ENCODE measurements at places on chromosomes 13 and 19.

- no peak for DNase-seq
These were observed 159.1 kb downstream of the DLEU7 start for GRCh38 chr13:50684366-50684765.

DNA sequence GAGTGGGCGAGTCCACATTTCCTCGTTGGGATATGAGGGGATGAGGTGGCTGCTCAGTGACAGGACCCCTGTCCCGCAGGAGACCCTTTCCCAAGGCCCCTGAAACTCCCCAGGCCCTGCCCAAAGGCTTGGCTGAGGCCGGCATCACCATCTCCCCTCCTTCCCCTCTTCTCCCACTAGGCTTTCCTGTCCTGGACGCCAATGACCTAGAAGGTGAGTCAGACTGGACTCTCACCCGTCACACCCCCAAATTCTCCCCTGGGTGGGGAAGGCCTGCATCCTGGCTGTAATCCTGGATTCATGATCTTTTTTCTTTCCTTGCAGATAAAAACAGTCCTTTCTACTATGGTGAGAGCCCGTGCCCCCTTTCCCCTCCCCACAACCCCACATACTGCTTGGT, 5.3 kb downstream of the FXYD3 start:
- no peak for DNase-seq

DNA sequence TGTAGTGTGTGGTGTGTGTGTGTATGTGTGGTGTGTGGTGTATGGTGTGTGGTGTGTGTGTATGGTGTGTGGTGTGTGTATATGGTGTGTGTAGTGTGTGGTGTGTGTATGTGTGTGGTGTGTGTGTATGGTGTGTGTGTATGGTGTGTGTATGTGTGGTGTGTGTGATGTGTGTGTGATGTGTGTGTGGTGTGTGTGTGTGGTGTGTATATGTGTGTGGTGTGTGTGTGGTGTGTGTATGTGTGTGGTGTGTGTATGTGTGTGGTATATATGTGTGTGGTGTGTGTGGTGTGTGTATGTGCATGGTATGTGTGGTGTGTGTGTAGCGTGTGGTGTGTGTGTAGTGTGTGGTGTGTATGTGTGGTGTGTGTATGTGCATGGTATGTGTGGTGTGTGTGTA, 1.7 kb downstream of the ATP12A start:
- no peak for DNase-seq

DNA sequence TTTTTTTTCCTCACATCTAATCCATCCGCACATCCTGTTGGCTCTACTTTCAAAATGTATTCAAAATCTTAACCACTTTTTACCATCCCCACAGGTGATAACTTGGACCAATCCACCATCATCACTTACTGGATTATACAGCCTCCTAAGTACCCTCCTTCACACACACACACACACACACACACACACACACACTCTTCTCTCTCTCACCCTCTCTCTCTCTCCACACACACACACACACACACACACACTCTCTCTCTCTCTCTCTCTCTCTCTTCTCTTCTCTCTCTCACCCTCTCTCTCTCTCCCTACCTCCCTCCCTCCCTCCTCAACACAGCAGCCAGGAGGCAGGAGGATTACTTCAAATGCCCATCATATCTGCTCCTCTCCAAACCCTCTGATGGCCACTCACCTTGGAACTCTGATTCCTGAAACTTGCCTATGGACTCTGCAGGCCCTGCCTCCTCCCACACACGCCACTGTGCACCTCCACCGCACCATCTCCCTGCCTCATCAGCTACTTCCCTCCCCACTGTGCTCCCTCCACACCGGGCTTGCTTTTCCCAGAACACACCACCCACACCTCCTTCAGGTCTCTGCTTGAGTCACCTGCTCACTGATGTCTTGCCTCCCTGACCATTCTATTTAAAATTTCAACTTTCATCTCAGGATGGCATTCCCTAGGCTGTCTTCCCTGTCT, 39.7 kb downstream of the RCBTB2 start:
- DNase-seq: no peak

- no peak for DNase-seq
These were observed 9.0 kb upstream of the TNFRSF19 start for GRCh38 chr13:23561261-23561660.

GRCh38 chr19:30877661-30878113, 471.5 kb downstream of the TSHZ3 start:
- DNase-seq: no peak

GRCh38 chr13:64674126-64674525, 2556.0 kb downstream of the PCDH9 start:
- DNase-seq: no peak

GRCh38 chr13:20394506-20394905, 131.2 kb downstream of the CRYL1 start:
- DNase-seq: no peak

GRCh38 chr13:50124536-50125303, 109.5 kb downstream of the KCNRG start:
- DNase-seq: no peak

DNA sequence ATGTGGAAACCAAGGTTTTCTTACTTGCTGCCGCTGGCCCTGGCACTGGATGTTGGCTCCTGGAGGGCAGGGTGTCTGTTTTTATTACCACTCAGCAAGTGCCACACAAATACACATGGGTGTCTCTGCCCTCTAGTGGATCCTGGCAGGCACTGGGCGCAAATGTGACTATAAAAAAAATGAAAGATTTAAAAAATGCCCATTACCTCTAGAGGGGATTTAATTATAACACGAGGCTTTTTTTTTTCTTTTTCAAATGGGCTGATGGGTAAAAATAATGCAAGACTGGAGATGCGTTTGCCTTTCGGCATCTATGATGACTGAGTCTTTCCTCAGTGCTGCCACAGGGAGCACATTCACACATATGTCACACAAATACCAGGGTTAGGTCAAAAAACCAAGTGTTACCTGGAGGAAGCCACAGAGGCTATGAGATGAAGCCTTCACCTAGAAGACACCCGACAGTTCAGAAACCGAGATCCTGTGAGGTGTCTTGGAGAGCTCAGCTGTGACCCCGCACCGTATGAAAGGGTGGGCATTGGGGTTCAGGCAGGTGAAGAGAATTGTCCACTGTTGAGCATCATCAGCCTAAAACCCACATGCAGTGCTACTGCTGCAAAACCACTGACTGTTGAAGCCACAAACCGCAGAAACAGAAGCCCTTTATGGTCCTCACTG, 25.7 kb downstream of the CHAMP1 start:
- DNase-seq: no peak

DNA sequence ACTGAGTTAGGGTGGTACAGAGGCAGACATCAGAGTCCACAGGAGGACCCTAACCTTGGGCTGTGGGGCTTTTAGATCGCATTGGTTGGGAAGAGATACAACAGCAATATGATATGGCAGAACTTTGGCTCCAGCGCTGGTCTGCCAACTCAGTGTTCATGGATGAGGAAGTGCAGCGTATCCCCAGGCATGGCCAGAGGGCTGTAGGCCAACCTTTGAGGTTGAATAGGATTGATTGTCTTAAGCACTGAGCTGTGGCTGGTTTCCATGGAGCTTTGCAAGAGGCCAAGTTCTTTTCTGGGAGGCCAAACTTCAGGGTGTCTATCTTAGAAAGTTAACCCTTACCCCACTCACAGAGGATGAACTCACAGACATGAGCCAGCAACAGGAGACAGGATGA, 144.1 kb upstream of the TMTC4 start:
- DNase-seq: no peak

DNA sequence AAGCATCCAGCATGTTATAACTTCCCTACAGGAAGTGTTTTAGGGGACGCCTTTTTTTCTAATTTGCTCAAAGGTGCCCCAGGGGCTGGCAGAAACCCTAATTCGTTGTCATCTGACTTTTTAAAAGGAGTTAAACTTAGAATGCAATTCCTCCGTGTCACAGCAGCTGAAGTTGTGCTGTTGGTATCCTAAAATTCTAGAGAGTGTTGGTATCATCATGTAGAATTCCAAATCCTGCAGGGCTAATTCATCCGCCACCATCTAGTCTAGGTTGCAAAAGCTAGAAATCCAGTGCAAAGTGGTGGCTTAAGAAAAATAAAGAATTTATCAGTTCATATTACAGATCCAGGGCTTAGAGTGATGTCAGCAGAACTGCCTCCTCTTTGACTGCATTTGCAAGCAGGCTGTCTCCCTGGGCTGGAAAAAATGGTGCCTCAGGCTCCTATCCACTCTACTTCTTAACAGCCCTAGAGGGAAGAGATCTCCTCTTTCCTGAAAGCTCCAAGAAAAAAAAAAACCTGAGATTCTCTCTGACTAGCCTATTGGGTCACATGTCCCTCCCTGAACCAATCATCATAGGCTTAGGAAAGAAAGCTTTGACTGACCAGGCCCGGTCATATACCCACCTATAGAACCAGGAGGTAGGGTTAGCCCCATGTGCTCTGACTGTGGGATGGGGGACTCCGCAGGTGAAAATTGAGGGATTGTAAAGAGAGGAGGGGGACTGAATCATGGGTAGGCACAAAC, 73.0 kb downstream of the MAP4K1 start:
- no peak for DNase-seq

GRCh38 chr13:78478183-78478582, 125.2 kb downstream of the POU4F1 start:
- DNase-seq: no peak

DNA sequence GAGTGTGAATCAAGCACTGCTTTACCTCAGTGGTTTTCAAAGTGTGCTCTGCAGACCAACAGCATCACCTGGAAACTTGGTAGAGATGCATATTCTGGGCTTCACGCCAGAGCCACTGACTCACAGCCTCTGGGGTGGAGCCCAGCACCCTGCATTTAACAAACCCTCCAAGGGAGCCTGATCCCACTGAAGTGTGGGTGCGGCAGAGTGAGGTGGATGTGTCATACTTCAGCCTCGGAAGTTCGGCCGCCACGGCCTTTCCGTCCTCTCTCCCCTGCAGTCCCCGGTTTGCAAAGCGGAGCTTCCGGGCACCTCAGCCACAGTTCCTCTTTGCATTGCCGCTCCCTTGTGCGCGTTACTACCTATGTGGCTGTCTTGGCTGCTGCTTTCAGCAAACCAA, 33.3 kb upstream of the MICU2 start:
- DNase-seq: no peak

GRCh38 chr19:50851620-50852019, 3.1 kb upstream of the KLK3 start:
- DNase-seq: no peak

GRCh38 chr19:29404015-29404414, 121.8 kb upstream of the VSTM2B start:
- DNase-seq: no peak

DNA sequence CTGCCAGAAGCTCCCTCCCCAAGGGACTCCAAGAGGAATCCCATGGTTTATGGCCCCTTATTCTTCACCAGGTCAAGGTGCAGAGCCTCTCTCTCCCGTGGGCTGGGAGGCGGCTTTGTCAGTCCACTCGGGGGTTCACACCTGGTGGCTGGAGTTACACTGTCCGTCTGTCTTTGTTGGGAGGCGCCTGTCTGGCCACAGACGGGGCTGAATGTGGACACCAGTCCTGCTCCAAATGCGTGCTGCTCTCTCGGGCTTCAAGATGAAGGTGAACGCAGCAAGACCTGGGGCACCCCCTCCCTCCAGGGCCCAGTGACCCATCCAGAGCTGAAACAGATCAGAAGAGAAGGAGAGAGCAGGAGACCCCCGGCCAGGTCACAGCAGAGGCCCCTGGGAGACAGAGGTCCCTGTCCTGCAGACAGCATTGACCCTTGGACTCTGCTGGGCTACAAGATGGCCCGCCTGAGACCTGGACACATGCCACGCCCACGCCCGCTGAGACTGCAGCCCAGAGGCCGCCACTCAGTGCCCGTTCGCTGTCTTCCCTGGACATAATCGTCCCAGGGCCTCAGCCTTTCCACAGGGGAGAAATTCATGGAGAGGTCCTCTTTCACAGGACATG, 29.9 kb upstream of the TUBGCP3 start:
- DNase-seq: no peak

DNA sequence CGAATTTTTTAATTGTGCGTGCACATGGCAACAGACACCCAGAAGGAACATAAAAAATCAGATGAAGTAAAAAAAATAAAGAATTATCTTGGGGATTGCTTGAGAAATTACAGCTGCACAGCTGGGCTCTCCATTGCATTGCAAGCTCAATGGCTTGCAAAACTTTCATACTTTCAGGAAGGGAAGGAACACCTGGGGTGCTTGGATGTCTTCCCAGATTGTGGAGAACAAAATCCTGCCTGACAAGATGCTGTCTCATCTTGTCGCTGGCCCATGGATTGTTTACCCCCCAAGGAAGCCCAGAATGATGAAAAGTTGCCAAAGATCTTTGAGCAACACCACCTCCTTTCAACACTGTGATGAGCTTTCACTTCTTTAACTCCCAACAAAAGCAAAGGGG, 11.0 kb upstream of the CASP14 start:
- DNase-seq: no peak

- DNase-seq: no peak
These were observed 18.2 kb downstream of the ZNF121 start for GRCh38 chr19:9565900-9566705.

DNA sequence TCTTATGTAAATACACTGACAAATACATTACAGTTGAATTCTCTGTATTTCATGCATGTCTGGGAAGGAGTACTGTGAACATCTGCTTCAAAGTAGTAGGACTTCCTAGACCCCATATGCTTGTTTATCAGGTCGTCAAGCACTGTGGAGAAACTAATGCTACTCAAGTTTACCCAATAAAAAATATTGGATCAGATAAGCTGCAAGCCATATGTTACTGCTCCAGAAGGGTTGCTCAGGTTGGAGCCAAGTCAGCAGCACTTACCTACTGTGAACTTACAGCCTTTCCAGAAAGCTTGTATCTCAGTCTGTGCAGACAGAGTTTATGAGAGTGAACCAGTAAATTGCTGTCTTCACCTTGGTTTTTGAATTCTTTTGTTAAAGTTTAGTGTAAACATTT, 36.2 kb downstream of the SLAIN1 start:
- no peak for DNase-seq

DNA sequence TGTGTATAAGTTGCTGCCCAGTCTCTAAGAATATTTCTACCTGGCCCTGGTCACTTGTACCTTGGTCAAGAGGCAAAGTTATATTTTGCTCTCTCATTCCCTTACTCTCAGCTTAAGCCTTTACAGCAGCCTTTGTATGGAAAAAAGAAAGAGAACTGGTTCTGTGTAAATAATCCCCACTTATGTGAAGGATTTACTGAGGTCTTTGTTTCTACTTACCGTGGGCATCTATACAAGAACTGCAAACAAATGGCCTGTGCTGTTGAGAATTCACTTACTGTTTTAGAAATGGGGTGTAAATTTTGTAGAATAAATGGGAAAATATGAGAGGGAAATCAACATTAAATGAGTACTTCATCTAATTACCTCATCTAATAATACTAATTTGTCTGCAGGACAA, 267.4 kb downstream of the PCDH20 start:
- DNase-seq: no peak

DNA sequence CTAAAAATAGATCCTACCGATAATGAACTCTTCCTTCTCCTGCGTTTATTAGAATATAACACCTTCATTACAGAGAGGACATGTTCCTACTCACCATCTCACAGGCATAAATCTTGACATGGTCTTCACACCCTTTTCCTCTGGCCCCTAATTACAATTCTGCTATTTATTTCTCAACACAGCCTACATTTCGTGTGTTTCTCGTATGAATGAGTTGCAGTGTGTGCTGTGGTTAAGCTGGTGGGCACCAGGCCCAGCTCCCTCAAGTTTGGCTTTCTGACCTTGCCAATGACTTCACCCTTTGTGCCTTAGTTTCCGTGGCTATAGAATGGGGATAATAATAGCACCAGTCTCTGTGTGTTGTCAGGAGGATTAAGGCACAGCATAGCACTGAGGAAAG, 12.3 kb upstream of the KATNAL1 start:
- DNase-seq: no peak
